A172 (cell line): ENCODE measurements at places on chromosomes 2 and 18.

- peak; percentile 29 for DNase-seq
Observed at GRCh38 chr2:84970210-84970867, 622 bp upstream of the KCMF1 start.

GRCh38 chr18:69845593-69846506, 101.8 kb downstream of the CD226 start:
- DNase-seq, result peak; percentile 0

- no peak for DNase-seq
Observed at GRCh38 chr2:19759880-19760279, 141.9 kb downstream of the TTC32 start.

DNA sequence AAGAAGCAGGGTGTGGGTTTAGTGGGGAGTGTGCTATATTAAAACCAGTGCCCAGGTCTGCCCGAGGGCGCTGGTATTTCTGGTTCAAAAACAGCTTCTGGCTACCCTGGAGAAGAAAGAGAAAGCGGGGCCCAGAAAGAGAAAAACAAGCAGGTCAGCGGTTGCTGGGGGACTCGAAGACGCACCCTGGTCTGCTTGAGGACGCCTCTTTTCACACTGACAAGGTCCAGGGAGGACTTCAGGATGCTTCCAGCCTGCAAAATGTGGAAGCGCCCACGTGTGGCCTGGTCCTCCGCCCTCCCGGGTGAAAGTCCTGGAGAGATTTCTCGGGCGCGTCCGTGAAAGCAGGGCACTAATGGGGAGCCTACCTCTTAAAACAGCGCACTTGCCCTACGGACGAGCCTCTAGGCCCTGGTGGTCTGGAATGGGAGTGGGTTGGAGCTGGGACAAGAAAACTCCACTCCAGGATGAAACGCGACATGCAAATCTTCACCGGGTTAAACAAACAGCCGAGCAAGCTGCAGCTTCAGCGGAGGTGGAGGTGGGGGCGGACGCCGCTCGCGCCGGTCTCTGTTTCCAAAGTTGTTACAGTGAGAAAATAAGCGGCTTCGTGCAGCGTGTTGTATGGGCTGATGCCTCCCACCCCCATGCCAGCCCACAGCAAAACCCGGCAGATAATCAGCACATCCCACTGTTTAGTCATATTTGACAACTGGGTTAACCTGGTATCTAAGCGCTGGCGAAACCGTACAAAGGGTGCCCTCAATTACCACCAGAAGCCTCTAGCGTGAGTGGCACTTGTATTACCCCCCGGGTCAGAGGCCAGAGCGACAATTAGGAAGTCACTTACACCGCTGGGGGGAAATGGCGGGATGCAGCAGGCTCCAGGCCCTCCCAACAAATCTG, 1.1 kb upstream of the SP9 start:
- no peak for DNase-seq

DNA sequence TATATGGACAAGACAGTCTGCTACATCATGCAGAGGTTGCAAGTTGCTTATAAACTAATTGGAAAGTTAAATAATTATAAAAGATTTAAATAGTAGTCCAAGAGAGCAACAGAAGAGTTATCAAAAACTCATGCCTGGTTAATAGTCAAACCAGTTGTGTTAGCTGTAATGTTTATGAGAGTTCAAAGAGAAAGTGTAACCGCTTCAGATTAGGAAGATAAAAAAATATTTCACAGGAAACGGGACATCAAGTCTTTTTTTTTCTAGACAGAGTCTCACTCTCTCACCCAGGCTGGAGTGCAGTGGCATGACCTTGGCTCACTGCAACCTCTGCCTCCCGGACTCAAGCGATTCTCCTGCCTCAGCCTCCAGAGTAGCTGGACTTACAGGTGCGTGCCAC, 34.6 kb upstream of the RNF125 start:
- no peak for DNase-seq

GRCh38 chr18:34767601-34768027, 57.5 kb downstream of the DTNA start:
- peak; percentile 53 for DNase-seq

GRCh38 chr2:112029164-112029563, 25.9 kb upstream of the TMEM87B start:
- DNase-seq, result no peak

DNA sequence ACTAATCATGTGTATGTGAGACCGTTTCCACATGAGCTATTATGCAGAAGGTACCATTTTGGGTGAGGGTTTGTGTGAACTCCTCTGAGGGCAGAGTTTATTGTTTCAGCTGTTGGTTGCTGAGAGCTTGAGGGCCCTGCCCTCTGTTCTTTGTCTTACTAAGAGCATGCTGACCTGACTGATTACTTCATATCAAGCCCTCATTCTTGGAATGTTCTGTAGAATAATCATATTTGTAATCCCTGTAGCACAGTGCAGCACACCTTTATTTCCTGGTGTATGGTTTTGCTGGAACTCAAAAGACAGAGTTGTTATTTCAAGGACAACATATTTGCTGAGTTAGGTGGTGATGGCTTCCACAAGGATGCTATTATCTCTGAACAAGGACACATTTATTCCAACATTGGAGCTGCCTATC, 118.5 kb downstream of the GALNT3 start:
- DNase-seq, result no peak
